NCI-H1930 (cell line): ENCODE measurements at places on chromosomes 12 and 14.

DNA sequence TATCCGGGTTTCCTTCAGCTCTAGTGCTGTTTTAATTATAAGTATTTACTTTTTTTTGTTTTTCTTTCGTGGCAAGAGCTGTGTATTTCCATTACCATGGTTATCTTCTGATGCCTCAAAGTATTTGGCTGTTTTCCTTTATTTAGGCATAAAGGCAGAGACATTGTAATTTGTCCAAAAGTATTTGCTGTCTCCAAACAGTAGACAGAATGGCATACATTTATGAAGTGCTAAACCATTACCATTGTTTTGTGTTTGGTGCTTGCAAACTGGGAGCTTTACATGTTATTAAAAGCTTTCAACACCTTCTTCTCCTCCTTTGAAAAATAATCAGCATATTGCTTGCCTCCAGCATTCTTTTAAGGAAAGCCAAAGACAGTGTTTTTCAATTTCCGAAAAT, 46.3 kb downstream of the FLRT2 start:
- DNase-seq, result no peak

DNA sequence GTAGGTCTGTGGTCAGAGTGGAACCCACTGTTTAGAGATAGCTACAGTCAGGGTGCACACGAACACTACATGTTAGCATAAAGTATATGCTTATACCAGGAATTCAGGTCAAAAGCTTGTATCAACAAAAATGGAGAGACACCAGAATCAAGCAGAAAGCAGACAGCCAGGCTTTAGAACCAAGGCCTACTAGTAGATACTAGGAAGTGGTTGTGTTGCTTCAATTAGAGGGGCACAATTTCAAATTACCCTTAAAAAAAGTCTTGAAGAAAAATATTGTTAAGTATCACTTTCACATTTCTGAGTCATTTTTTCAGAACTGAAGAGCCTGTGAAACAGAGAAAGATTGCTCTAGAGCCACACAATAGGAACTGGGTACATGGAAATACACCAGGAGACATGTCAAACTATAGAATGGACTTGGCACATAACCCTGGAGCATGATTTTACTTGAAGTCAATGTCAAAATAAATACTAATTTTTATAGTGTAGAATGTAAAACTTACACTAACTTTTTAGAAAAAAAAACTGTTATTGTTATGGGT, 41.6 kb downstream of the LRRC9 start:
- no peak for DNase-seq

- DNase-seq, result no peak
Observed at GRCh38 chr14:34129927-34130552, 179.2 kb upstream of the EGLN3 start.

DNA sequence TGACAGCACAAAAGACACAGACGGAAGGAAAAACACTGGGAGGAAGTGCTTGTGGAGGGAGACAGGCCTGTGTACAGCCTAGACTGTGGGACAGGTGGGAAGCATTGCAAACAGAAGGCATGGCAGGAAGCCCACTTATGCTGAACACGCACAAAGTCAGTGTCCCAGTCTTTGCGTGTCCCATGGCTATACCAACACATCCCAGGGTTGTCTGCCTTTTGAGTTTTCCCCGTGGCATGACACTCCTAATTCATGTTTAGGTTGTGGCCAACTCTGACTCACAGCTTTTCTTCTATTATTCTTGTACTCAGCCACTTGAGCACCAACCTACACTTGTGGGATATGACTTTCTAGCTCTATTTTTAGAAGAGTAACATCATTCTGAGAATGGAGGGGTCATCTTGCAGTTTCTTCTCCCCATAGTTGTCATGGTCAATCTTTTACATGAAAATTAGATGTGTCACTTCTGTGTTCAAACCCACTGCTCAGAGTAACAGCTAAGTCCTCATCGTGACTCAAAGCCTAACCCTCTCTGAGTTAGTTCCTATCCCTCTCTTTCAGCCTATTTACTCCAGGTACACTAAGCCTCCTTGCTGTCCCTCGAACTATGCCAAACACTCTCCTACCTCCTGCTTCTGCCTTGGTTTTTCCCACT, 27.5 kb upstream of the JPH4 start:
- DNase-seq, result no peak

DNA sequence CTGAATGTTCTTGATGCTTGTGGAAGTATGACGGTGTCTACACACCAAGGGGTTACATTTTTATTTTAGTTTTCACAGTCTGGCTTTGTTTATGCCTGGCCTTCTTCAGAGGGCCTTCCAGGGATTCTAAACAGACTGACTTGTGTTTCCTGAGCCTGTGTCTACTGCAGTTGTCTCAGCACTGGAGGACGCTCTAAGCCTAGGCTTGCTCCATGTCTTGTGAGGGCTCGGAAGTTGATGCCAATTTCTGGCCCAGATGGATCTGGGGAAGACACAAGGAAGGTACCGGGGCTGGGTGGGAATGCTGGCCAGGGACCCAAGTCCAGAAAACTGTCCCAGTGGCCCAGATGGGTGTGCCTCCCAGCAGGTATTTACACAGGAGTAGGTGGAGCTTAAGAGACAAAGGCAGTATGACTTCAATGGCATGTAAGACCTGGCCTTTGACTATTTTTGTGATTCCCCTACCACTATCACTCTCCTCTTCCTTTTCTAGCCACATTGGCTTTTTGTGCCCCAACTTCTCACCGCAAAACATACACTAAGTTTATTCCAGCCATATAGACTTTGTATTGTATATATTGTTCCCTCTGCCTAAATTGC, 56.9 kb downstream of the GPR137C start:
- DNase-seq, result no peak

GRCh38 chr14:79825046-79825521, 386.2 kb downstream of the DIO2 start:
- DNase-seq, result peak; percentile 23

DNA sequence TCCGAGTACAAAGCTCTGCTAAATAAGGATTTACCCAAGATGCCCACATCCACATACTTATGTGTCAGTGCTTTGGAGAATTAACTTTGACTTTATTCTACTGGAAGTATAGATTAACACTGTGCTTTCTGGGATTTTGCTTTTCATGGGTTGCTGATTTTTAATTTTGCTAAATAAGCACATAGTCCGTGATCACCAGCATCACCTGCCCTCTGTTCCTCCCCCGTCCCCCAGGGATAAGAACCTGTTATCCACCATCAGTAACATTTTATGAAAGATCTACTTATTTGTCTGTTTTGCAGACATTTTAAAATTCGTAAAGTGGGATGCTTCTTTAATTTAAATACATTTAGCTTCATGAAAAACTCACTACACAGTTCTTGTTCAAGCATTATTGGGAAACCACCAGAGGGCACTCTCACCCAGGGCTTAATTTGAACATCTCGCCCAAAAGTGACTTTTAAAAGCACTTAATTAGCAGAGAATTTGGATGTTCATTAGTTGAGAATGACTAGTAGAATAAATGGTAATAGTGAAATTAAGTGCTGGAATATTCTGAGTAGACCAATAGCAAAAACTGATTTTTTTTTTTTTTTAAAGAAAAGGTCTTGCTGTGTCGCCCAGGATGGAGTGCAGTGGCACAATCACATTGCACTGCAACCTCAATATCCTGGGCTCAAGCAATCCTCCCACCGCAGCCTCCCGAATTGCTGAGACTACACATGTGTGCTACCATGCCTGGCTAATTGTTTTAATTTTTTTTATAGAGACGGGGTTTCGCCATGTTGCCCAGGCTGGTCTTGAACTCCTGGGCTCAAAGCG, 35.7 kb downstream of the MRPL42 start:
- DNase-seq, result no peak

GRCh38 chr12:51345681-51346080, 798 bp downstream of the CELA1 start:
- no peak for DNase-seq

DNA sequence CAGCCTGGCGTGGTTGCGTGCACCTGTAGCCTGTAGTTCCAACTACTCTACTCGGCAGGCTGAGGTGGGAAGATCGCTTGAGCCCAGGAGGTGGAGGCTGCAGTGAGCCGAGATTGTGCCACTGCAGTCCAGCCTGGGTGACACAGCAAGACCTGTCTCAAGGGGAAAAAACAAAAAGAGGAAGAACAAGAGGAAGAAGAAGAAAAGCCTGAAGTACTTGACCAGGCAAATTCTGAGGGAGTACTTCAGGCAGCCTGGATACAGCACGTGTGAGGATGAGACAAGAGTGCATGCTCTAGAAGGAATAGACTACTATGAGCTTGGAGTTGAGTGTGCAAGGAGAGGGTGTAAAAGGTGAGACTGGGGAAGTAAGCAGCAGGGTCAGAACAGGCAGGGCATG, 1.8 kb downstream of the GDF3 start:
- no peak for DNase-seq

GRCh38 chr12:124940393-124941169, 26.1 kb upstream of the UBC start:
- DNase-seq, result no peak

DNA sequence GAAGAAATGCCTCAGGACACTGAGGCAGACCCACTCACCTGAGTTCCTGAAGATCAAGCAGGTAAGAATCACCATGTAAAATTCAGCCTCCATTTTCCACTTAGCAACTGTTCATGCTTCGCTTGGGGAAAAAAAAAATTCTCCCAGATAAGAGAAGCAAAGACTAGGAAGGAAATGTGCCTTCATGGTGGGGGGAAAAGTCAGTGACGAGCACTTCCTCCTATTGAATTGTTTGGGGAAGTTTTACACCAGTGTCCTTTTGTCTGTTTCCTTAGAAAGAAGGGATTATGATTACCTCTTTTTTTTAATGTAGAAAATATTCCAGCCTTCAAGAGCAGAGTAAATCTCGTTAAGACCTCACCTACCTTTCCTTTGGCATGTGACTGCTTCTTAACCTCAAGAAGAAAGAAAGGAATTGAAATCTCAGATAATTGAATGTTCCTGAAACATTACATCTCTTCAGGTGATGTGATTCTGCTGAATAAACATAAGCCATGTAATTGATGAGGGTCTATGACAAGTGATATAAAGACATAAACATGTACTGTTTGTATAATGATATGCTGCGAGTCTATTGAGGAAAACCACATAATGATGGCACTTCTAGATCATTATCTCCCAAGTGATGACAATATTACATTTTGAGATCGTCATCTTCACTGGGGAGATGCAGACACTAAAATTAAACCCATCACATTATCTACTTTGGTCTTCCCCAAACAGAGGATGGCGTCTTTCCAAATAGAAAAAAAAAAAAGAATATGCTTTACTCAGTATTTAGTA, at the start of gene PTPRB:
Gene PTPRB (minus strand): TSS at position 127 of the 783 bp plus-strand sequence. CDS start 34 bp downstream, at position 93.
- DNase-seq, result no peak

- no peak for DNase-seq
Observed at GRCh38 chr12:64670019-64670418, 59.7 kb downstream of the RASSF3 start.

GRCh38 chr12:79408689-79409088, 282.1 kb downstream of the PAWR start:
- no peak for DNase-seq

GRCh38 chr12:116528498-116528897, 30.7 kb upstream of the MAP1LC3B2 start:
- DNase-seq, result no peak

DNA sequence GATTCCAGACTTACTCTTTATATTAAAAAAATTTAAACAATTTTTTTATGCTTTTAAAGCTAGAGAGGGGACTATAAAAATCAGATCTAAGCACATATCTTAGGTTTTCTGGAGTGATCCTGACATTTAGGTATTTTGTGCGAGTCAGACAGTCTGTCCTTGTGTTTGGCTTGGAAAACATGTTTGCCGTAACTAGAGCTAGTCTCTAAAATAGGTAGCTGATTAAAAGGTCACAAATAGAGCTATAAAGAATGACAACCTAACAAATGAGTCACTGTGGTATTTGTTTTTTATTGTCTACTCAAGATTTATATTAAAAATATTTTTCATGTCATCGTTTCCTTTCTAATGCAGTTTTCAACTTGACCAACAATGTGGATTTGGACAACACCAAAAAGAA, 73.4 kb downstream of the MNAT1 start:
- DNase-seq, result no peak

- DNase-seq, result no peak
Observed at GRCh38 chr12:122743895-122744525, 8.6 kb upstream of the DENR start.

DNA sequence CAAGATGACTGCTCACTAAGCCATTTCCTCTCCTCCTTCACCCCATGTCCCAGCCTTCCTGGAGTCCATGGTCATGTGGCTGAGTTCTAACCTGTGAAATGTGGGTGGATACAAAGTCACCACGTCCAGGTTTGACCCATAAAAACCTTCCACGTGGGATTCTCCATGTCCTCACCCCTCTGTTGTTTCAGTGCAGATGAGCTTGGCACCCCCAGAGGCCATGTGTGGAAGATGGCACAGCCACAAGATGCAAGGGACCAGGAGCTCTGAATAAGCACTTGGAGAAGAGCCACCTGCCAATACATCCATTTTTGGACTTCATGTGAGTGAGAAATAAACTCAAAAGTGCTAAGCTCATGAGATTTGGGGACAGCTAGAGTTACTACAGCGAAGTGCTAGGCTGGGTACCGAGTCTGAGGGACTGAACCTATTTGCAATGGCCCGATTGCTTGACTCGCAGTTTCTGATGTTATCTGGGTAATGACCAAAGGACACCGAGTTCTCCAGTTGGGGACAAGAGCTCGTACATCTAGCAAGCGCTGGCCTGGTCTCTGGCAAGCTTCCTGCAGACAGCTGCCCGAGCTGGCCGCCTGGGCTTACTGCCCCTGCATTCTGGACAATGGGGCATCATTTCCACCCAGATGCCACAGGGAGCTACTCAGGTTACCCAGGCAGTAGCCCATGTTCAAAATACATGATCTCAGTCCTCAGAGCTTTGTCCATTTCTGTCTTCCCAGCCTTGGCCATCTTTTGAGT, 7.7 kb upstream of the SLC24A4 start:
- DNase-seq, result no peak

GRCh38 chr12:22116376-22116775, 70.4 kb downstream of the CMAS start:
- no peak for DNase-seq

DNA sequence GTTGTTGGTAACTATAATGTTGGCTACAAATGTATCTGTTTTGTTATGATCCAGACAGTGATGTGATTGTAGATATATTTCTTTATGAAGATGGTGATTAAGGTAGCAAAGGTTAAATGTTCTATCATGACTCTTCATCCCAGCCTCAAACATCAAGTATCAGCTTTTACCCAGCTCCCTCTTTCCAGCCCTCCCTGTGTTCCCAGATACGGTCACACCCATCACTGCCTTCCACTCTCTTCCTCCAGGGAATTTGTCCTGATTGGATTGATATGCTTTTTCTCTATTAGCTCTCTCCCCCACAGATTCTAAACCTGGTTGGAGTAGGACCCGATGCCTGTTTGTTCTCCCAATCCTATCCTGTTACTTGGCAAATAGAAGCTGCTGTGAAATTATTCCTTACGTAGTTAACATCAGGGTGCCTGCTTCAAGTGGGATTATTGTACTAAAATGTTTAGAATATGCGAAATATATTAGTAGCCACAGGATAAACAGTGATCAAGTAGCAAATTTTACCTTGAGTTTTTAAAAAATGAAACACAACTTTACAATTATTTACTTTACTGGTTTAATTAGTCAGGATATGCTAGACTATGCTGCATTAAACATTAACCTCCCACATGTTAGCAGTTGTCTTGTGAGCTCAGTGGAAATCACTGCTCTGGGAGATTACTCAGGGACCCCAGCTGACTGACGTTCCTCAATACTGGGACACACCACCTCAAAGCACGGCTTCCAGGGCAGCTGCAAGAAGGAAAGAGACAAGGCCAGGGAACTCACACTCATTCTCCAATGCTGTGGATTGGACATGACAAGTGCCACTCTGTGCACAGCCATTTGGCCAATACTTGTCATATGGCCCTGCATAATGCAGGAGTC, 165.3 kb downstream of the ALX1 start:
- no peak for DNase-seq

- DNase-seq, result no peak
Observed at GRCh38 chr12:30774599-30774998, 19.8 kb upstream of the CAPRIN2 start.
